ENCODE measurements at places on chromosomes 12 and 14.

DNA sequence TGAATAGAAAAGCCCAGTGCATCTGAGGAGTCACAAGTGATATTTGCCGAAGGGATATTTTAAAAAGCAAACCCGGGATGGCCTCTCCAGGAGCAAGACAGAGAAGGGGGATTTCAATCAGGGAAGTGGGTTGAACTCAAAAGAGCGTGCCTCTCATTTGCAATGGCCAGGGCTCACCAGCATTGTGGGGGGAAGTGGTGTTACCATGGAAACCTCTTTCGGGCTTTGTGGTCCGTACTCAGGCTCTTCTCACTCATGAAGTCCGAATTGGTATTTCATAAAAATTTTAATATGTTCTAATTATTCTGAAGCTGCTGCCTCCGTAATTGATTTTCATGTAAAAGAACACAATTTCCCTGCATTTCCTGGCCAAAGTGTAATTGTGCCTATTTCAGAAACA is 79.8 kb downstream of the SLC15A4 start:
- DNase-seq = no peak

DNA sequence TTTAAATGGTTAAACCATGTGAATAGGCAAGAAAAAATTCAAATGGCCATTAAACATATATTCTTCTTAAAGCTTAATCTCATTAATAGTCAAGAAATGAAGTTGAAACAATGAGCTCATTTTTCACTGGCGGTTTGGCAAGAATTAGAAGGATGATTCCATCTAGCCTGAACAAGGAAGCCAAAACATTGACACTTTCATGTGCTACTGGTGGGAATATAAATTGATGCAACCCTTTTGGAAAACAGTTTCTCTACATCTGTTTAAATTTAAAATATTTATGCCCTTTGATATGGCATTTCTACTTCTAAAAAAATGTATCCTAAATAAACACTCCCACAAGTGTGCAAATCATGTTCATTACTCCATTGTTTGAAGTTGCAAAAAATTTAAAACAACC is 174.7 kb upstream of the HIF1A start:
- DNase-seq = no peak

DNA sequence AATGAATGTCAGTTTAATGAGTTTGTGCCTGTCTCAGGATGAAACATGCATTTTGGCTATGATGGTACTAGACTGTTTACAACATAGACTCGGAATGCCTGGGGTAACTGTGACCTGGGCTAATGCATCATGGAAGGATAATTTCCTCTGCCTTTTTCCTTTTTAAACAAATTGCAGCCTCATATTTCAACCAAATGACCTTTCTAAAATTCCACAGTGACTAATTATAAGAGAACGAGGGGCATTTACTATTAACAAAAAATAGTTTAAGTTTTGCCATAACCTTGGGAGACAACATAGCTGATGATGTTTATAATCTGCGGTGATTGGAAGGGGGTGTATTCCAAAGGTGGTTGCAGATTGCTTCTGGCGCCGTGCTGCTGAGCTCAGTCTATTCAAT is 1140.5 kb downstream of the GALC start:
- DNase-seq = no peak

- peak; percentile 72 for DNase-seq
Measured at GRCh38 chr14:50830044-50830931, 674 bp downstream of the NIN start.

- DNase-seq = no peak
Measured at GRCh38 chr12:114191581-114191980, 214.4 kb downstream of the TBX5 start.

- no peak for DNase-seq
Measured at GRCh38 chr14:29856516-29856915, 71.1 kb downstream of the PRKD1 start.

- DNase-seq = no peak
Measured at GRCh38 chr12:51855586-51856428, 7.3 kb upstream of the FIGNL2 start.

DNA sequence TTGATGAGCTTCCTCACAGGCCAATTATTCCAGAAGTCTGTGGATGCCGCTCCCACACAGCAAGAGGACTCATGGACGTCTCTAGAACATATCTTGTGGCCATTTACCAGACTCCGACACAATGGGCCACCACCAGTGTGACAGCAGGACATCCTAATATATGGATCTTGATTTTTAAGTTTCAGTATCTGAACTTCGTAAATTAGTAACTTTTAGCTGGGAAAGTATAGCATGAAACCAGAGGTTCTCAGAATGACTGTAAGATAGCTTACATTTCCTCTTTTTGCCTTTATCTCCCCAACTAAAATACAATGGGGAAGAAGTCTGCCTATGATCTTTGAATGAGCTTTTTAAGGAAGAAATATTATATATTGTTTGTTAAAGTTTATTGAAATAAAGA is 87.0 kb downstream of the DNAI7 start:
- no peak for DNase-seq

- peak; percentile 36 for DNase-seq
Measured at GRCh38 chr14:50342221-50343078, 30.3 kb downstream of the DMAC2L start.

GRCh38 chr14:37668646-37669045 is 73.2 kb downstream of the TTC6 start:
- no peak for DNase-seq

DNA sequence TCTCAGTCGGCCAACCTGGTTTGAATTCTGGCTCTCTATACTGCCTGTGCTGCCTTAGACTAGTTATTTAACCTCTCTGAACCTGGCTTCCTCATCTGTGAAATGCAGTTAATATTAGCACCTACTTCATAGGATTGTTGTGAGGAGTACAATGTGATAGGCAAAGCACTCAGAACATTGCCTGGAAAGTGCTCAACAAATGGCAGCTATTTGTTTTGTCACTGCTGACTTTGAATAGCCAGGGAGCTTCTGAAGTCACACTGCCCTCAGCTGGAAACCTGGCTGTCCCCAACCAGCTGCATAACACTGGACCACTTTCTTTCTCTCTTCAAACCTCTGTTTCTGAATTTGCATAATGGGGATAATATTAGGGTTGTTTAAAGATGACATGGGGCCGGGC is 9.6 kb downstream of the TMEM30B start:
- DNase-seq = no peak

GRCh38 chr12:64039281-64039871 is 182.7 kb downstream of the KICS2 start:
- no peak for DNase-seq

- DNase-seq = no peak
Measured at GRCh38 chr14:45916340-45916953, 663.4 kb upstream of the MIS18BP1 start.

- DNase-seq = no peak
Measured at GRCh38 chr14:50510157-50510556, 22.2 kb downstream of the MAP4K5 start.

DNA sequence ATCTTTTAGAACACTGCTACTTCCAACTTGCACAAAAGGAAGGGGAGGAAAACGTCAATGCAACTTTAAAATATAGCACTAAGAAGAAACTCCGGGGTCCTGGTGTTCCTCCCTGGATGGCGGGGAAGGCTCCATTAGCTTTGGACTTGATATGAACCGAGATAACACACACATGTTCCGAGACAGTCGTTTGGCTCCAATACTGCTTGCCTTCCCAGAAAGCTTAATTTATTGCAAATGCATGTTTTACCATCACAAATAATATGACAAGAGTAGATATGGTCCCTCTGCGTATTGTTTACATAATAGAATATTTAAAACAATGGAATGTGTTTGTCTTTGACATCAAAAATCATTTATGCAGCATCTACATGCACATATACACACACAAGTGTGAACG is 87.6 kb upstream of the CLMN start:
- DNase-seq = no peak

- DNase-seq = no peak
Measured at GRCh38 chr12:47102406-47102805, 22.6 kb upstream of the AMIGO2 start.

- DNase-seq = peak; percentile 67
Measured at GRCh38 chr12:56488041-56488955, at the start of gene GLS2. Gene GLS2 (minus strand): TSS chr12:56488161. CDS start chr12:56488118, 43 bp downstream.

GRCh38 chr14:103074729-103075367 is 9.2 kb upstream of the LBHD2 start:
- no peak for DNase-seq

GRCh38 chr14:22296088-22296487 is 292.9 kb downstream of the DAD1 start:
- DNase-seq = no peak

DNA sequence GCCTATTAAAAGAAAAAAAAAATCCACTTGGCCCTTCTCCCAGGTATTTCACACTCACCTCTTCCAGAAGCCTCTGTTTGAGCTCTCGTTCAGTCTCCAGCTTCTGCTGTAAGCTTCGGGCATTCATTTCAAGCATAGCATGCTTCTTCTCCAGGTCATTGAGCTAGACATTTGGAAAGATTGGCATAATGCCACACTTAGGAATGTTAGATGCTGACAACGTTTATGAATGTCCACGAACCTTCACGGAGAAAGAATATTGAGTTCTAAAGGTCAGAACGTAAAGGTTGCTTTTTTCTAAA is 60.5 kb downstream of the PRKAB1 start:
- DNase-seq = no peak

DNA sequence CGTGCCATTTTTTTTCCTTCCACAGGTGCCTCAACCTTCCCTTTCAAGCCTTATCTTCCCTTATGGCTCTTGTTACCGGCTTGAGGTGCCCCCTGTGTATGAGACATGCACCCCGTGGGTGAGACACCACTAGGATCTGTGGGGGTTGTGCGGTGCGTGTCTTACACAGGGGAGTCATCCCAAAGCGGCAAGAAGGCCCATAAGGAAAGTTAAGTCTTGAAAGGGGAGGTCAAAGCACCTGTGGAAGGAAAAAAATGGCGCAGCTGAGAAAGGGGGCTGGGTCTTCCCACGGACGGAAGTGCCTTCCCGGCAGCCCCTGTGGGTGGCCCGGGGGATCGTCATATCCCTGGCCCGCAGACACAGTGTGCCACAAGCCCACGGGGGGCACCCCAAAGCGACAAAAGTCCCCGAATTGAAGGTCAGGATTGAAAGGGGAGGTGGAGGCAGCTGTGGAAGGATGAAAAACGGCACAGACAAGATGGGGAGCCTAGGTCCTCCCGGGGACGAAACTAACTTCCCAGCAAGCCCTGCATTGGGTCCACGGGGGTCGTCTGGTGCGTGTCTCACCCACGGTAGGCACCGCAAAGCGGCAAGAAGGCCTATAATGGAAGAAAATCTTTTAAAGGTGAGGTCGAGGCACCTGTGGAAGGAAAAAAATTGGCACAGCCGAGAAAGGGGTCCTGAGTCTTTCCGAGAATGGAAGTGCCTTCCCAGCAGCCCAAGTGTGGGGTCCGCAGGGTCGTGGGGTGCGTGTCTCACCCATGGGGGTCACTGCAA is 273.3 kb downstream of the ALG10 start:
- no peak for DNase-seq

- DNase-seq = no peak
Measured at GRCh38 chr14:88621100-88621499, 58.3 kb downstream of the ZC3H14 start.

GRCh38 chr12:754851-755562 is 2.6 kb downstream of the WNK1 start:
- no peak for DNase-seq

GRCh38 chr12:88904705-88905104 is 324.4 kb upstream of the KITLG start:
- DNase-seq = no peak

DNA sequence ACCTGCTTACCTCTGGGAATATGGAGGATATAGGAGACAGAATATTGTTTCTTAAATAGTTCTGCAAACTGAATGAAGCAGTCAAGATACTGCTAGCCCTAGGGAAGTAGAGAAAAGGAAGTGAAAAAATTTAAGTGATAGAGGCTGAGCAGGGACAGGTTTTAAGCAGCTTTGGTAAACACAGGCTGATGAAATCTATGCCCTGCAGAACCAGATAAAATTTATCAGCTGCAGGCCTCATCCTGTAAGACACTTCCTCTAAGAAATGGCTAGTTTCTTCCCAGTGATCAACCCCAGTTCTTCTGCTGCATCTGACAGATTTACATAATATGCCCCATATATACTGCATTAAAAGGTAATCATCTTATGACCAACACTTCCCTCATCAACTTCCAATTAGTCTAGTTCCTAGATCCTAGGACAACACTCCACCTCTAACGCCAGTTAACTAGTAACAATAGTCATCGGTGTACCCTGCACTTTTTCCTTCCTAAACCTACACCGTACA is 1.3 kb upstream of the ESYT1 start:
- no peak for DNase-seq

GRCh38 chr14:91352728-91353692 is 64.6 kb downstream of the CCDC88C start:
- DNase-seq = no peak

DNA sequence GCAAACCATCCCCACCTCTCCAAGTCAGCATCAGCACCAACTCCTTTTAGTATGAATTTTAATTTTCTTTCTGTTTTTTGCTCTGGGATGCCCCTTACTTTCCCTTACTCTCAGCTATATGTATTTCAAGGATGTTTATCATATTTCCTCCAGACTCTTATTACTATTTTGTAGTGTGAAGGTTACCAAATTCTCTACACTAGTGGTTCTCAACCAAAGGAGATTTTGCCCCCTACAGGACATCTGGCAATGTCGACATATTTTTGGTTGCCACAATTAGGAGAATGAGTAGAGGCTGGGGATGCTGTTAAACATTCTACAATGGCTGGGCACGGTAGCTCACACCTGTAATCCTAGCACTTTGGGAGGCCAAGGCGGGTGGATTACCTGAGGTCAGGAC is 29.1 kb upstream of the SOS2 start:
- no peak for DNase-seq

GRCh38 chr14:96053600-96054381 is 14.6 kb downstream of the C14orf132 start:
- DNase-seq = no peak

- no peak for DNase-seq
Measured at GRCh38 chr14:104579507-104579906, at the start of gene C14orf180. Gene C14orf180 (plus strand): TSS chr14:104579764. CDS start chr14:104586431, 6,667 bp downstream.

DNA sequence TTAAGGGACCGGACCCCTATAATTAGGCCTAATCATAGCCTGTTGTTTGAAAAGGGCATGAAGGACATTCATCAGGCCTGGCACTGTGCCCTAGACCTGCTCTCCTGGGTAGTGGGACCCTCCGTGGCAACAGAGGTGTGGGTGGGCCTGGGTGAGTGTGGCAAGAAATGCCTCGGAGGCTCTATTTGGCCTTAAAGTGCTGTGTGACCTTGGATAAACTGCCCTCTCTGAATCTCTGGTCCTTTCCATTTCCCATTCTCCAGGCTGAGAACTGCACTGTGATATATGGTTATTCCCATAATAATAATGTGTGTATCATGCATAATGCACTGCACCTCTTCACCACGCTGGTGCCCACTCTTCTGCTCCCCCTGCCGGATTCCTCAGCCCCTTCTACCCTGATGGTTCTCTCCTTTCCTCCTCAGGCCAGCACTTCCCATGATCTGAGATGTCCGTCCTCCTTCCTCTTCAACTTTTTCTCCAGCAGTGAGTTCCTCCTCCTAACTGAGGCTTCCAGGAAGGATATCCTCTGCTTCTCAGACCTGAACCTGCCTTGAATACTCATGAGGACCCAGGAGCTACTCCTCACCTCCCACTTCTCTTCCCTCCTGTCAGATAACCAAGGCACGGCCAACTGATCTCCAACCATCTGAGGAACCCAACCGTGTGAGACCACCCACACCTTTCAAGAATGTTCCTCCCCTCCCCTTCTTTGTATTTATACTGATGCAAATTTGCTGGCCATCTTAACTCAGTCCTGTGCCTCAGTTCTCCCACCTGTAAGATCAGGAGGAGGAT is 111.0 kb upstream of the PZP start:
- DNase-seq = no peak

GRCh38 chr12:88946372-88946997 is 366.2 kb upstream of the KITLG start:
- DNase-seq = no peak

All from stimulated activated CD4-positive, alpha-beta T cell treated with anti-CD3 and anti-CD28 coated beads, Interleukin-4, amount 100 ng/mL, for 1 hour (primary cell).